ENCODE measurements at places on chromosomes 3 and 15.

- H3K4me3 ChIP-seq: no peak overlapping the region
- no peak for DNase-seq
- no peaks in the 10 kb centered on the region for H3K27me3 ChIP-seq
- H3K4me1 ChIP-seq: peaks cover 5% of the 10 kb centered on the region
- H3K36me3 ChIP-seq: peaks cover 25% of the 10 kb centered on the region
Measured at GRCh38 chr3:49076646-49077045, 17.2 kb downstream of the QRICH1 start.

GRCh38 chr3:47856669-47857068 lies 53.7 kb downstream of the DHX30 start:
- H3K27ac ChIP-seq: no peak overlapping the region
- peaks cover 50% of the 10 kb centered on the region for H3K36me3 ChIP-seq
- no peaks in the 10 kb centered on the region for H3K4me1 ChIP-seq
- H3K27me3 ChIP-seq: no peaks in the 10 kb centered on the region
- no peak for DNase-seq
- no peak overlapping the region for H3K4me3 ChIP-seq

DNA sequence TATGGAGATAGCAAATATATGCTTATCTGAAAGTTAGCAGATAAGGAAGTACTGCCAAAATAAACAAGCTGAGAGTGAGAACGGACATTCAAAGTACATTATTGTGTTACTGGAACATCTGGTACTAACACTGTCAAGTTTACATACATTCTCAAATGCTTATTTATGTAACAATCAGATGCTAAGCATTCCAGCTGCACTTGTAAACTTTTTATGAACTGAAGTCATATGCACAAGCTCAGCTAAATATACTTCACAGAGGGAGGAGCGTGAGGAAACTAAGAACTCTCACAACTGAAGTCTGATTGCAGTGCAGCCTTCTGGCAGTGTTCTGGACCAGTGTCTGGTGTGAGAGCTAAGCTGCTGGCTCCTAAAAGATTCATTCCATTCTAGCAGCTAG lies 223.7 kb upstream of the NANOGP8 start:
- DNase-seq: no peak
- H3K27me3 ChIP-seq: no peaks in the 10 kb centered on the region
- H3K36me3 ChIP-seq: no peaks in the 10 kb centered on the region

DNA sequence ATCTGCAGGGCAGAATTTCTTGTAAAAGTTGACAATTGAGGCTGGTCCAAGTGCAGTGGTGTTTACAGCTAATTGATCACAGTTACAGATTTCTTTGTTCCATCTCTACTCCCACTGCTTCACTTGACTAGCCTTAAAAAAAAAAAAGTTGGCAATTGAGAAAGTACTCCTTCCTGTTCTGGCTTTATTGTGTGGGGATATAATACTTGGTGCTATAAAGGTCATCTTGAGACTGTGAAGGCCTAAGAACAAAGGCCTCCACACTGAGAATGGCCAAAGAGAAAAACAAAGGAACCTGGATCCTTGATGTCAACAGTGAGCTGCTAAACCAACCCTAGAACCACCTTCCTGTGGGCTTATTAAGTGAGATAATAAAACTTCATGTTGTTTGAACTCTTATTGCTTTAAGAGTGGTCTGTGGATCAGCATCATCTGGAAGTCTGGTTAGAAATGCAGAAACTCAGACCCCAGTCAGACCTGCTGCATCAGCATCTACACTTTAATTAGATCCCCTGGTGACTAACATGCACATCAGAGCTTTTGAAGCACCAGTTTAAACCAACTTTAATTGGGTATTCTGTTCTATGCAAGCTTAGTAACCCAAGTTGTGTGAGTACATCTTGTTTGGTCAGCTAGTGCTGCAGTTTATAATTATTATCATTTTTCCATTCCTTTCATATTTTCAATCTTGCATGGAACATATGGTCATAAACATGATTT lies 55.2 kb downstream of the TMOD3 start:
- H3K4me3 ChIP-seq: no peak overlapping the region
- no peaks in the 10 kb centered on the region for H3K27me3 ChIP-seq
- no peak for DNase-seq
- H3K4me1 ChIP-seq: peaks cover 29% of the 10 kb centered on the region
- H3K27ac ChIP-seq: peak overlapping the region; percentile 6

GRCh38 chr15:74795966-74796625 lies 14.2 kb downstream of the CSK start:
- H3K4me1 ChIP-seq: peaks cover 41% of the 10 kb centered on the region
- peak overlapping the region; percentile 10 for H3K27ac ChIP-seq
- DNase-seq: no peak
- no peak overlapping the region for H3K4me3 ChIP-seq
- peaks cover 10% of the 10 kb centered on the region for H3K36me3 ChIP-seq

All from keratinocyte (primary cell).